Activated CD8-positive, alpha-beta memory T cell treated with anti-CD3 and anti-CD28 coated beads for 1 hour (primary cell): ENCODE measurements at places on chromosomes 5 and 9.

DNA sequence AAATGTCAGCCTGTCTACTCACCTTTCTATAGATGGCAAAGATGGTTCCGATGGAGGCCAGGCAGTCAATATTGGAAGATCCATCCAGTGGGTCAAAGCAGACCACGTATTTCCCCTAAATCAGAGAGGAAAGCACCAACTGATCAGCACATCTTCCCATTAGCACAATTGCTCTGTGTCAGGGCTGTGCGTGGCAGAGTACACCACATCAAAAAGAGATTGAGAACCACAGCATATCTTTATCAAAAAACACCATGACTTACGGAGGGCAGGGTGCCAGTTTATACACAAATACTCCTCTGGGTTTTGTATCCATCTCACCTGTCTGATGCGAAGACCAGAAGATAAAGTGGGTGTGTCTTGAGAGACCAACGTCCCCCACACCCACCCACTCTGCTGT lies 9.1 kb downstream of the FBP2 start:
- DNase-seq, result no peak

- no peak for DNase-seq
These were observed 102.2 kb upstream of the PRR16 start for GRCh38 chr5:120361941-120362340.

GRCh38 chr5:159448-160172 lies 31.7 kb upstream of the LRRC14B start:
- DNase-seq, result no peak

- DNase-seq, result no peak
These were observed 131.7 kb downstream of the UNC13B start for GRCh38 chr9:35293376-35293964.

GRCh38 chr5:158023266-158023665 lies 164.3 kb upstream of the CLINT1 start:
- DNase-seq, result no peak

DNA sequence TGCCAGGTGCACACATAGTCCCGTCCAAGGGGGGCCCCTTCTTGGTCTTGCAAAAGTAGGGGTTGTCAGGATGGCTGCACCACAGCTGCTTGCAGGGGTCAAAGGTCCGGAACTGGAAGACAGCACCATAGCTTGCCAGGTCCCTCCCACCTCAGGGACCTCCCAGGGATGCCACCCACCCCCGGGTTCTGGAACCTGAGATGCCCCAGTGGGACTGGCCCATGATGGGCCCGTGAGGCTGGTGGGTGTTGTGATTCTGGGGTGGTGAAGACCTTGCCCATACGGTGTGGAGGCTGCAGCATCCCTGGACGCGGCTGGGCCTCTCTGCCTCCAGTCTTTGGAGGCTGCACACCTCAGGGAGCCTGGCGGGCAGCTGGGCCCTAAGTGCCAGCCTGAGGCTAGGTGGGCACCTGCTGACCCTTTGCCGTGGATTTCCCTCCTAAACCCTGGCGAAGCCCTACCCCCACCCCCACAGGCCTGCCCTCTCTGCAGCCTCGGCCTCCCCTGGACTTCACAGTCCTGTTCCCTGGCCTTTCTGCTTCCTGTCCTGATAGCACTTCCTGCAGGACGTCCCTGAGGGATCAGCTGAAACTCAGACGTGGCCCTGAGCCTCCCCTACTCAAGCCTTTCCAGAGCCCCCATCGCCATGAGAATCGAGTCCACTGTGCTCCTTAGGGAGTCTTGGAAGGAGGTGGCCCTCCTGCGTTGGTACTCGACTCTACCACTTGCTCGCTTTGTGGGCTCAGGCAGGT lies 92.1 kb downstream of the ZNF354C start:
- no peak for DNase-seq

GRCh38 chr5:164002628-164003027 lies 497.2 kb downstream of the MAT2B start:
- no peak for DNase-seq

- DNase-seq, result no peak
These were observed 12.5 kb upstream of the SGCD start for GRCh38 chr5:156314416-156314815.

GRCh38 chr5:21195145-21195544 lies 1207.1 kb upstream of the CDH18 start:
- no peak for DNase-seq

GRCh38 chr5:179827680-179828079 lies 7.0 kb downstream of the SQSTM1 start:
- no peak for DNase-seq

DNA sequence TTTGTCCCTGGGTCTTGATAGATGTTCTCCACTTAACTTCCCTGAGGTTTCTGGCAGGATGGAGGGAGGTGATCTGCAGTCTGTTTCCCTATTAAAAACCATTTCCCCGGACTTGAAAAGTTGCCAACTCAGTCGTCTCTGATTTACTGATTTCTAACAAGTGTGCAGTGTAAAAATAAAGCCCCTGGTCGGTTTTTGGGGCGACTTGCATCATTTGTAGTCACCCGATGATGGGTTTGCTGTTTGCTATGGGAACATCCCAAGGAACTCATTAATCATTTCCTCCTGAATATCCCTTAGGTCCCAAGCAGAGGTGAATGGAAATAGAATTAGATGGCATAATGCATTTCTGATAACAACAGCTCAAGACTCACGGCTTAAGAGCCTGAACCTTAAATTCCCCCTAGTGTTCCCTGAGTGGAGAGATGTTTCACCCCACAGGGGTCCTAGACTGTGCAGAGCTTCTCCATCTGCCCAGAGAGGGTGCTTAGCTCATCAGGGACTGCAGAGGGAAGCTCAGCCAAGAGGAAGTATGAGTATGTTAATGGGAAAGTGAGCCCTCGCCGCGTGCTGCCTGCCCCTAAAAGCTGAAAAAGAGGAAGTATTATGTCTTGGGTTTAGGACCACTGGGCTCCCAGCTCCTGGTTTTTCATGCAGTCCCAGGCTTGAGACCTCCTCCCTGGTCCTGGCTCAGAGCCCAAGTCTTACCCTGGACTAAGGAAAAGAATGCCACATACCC lies 115.1 kb upstream of the DAP start:
- DNase-seq, result no peak

DNA sequence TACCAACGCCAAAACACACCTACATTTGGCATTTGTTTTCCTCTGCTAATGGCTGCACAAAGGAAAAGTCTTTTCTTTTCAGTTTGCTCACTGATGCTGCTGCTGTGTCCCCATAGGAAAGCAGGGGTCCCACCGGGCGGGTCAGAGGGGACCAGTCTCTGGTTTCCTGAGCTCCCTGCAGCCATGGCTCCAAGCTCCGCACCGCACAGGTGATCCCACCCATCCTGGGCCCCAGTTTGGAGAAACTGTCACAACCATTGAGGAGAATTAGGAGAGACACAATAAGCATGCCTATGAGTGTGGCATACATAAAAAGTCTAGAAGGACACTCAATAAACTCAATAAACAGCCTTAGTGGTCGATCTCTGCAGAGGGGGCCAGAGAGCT lies 19.9 kb downstream of the MED10 start:
- DNase-seq, result no peak

DNA sequence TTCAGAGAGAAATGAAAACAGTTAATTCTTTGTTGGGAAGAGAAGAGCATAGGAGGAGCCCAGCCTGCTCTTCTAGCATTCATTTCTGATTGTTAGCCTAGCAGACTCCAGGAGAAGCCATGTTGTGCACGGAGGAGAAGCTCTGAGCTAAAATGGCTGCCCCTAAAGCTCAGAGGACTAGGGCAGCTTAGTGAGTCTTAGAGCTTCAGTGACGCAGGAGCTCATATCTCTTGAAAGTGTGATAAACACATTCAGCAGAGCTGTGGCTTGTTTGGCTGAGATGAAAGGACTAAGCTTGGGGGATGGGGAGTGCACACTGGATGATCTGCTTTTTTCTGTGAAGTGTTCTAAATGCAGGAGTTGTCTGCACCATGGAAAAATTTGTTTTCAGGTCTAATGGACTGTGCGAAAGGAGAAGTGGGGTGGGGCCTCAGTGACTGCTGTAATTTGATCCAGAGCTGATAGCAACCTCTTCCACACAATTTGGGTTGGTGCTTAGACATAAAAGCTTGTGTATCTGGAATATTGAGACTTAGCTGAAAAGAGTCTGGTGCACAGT lies 58.5 kb downstream of the ZNF462 start:
- no peak for DNase-seq

- no peak for DNase-seq
These were observed 91.4 kb upstream of the PHYKPL start for GRCh38 chr5:178323961-178324360.

DNA sequence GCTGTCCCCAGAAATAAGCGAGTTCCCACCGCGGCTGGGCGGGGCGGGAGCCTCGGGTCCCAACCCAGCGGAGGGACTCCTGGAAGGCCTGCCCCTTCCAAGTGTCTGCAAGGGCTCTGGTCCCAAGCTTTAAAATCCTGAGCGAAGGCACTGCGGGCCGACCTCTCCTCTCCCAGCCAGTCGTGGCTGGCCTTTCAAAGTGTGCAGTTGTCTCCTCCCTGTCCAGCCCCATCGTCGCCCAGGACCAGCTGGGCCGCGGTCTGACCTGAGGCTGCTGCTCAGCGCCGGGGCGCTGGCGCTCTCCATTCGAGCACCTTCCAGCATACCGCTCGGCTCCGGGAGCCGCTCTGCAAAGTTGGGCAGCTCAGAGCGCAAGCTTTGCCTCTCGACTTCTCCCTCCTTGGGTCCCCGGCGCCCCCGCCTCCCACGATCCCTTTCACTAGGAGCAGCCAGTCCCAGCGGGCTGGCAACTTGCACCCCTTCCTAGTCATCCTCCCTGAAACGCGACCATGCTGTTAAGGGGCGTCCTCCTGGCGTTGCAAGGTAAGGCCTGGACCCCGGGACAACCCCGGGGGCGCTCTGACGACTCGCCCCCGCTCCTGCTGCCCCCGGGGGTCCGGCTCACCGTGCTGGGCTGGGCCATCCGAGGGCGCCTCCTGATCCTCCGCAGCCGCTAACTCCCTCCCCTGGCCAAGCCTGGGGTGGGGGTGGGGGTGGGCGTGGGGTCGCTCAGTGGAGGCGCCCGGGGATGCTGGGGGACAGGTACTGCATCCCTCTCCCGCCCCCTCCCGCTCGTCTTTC lies at the start of gene MAMDC2:
Gene MAMDC2 (plus strand): TSS at position 160 of the 801 bp plus-strand sequence. CDS start 350 bp downstream, at position 510.
- DNase-seq, result no peak

GRCh38 chr5:143418140-143418866 lies 14.8 kb upstream of the NR3C1 start:
- no peak for DNase-seq

DNA sequence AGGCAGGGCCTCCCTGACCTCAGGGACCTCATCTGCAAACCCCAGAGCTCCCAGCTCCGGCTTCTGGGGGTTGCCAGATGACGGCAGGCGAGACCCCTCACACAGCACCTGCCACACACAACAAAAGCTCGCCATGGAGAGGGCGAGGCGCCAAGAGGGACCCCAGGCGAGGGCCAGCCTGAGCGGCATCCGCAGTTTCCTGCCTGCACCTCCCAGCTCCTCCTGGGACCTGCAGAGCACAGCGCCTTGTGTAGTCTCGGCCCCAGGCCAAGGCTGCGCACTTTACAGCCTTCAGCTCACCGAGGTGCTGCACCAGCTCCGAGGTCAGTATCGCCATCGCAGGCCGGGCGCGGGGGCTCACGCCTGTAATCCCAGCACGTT lies 82.4 kb upstream of the ADAMTS2 start:
- no peak for DNase-seq

DNA sequence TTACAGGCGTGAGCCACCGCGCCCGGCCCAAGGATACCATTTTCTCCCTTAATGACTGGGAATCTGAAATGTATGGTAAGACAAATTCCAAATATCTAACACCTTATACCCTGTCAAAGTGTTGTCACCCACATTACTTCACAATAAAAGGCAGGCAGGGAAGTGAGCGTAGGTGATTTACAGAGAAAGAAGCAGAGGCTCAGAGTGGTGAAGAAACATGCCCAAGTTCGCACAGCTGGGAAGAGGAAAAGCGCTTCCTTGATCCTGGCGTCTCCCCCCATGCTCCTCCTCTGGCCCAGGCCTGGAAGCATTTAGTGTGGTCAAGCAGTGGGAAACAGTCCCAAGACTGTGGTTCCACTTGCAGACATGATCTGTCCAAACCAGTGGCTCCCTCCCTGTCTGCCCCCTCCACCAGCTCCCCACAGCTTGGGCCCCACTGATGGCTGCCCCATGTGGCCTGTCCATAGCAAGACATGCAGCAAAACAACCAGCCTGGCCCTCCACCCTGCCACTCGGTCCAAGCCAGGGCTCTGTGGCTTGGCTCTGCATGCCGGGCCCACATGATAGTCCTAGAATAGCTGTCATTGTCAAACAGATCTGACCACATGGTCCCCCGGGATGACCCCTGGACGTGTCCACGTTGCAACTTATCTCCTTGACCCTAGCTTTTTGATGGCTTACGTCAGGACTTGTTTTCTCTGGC lies 107.2 kb downstream of the TTLL11 start:
- no peak for DNase-seq

DNA sequence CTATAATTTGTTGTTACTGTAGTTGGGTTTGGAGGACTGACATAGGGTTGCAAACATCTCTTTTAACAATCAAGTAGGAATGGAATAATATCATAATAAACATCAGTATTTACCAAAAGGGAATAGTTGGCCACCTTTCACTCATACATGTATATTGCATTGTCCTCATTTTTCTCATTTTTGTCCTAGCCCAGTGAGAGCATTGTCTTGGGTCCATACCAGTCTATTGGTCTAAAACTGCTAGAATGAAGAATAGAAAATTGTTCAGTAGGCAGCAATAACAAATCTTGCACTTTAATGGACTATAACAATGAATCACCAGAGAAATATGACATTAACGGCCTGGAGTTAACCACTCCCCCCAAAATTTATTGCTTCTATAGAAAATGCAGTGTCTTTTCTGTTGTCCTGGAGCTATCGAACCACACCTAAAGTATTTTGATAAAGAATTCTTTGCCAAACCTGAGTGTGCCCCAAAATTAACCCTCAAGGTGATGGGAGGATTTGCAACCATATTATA lies 80.9 kb upstream of the IL33 start:
- DNase-seq, result no peak

- no peak for DNase-seq
These were observed 73.8 kb upstream of the TBC1D2 start for GRCh38 chr9:98329281-98329680.

GRCh38 chr9:92769286-92769685 lies 4.7 kb upstream of the BICD2 start:
- no peak for DNase-seq

- no peak for DNase-seq
These were observed 1.7 kb upstream of the SLC34A1 start for GRCh38 chr5:177382423-177383029.

- DNase-seq, result no peak
These were observed 291.4 kb downstream of the YTHDC2 start for GRCh38 chr5:113804943-113805342.

DNA sequence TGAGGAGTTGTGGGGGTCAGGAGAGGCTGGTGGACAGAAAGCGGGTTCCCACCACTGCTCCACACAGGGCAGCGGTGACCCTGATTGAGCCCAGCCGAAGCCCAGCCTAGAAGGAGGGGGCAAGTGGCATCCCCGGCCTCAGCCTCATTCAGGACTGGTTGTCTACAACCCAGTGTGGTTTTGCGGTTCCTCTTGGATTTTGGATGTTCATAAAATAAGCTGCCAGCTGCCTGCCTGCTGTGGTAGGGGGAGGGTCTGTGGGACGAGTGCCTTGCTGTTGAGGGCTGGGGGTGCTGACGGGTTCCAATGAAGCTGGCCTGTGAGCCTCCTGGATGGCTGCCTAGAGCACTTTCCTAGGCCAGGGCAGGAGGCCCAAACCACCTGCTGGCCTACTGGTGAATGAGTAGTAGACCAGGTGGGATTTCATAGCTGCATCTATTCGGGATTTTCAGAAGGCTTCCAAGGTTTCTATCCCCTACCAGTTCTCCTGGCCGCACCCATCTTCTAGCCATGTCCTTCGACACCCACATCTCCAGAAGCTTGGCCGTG lies 102.4 kb downstream of the NDFIP1 start:
- DNase-seq, result no peak
